ENCODE measurements at places on chromosomes 6 and 20. TPM values are rescaled to one million over a fixed set of nuclear protein-coding genes. Genes with fewer than 3 reads are reported as not detected.

KCNK5 gene
- total RNA-seq = not detected

LY6G5B gene
- 1.6 TPM for total RNA-seq

- DNase-seq = peak; percentile 98
Measured at GRCh38 chr6:131950767-131951575, at the start of gene CCN2. Gene CCN2 (minus strand): TSS chr6:131951372. CDS start chr6:131951172, 200 bp downstream.

DNA sequence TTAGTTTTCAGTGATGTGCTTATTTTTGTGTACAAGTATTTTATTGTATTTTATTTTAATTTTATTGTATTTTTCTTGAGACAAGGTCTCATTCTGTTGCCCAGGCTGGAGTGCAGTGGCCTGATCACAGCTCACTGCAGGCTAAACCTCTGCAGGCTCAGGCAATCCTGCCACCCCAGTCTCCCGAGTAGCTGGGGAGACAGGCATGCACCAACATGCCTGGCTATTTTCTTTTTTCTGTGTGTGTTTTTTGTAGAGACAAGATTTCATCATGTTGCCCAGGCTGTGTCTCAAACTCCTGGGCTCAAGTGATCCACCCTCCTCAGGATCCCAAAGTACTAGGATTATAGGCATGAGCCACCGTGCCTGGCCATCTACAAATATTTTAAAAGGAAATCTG is 146.3 kb downstream of the MANEA start:
- DNase-seq = no peak

GRCh38 chr20:62466806-62467537 is 8.8 kb downstream of the GATA5 start:
- no peak for DNase-seq
